ENCODE measurements at places on chromosomes 7 and 10. TPM values are rescaled to one million over a fixed set of nuclear protein-coding genes. Genes with fewer than 3 reads are reported as not detected.

PLAC9 gene
- total RNA-seq = not detected

MYOZ1 gene
- 2.6 TPM for total RNA-seq

DNA sequence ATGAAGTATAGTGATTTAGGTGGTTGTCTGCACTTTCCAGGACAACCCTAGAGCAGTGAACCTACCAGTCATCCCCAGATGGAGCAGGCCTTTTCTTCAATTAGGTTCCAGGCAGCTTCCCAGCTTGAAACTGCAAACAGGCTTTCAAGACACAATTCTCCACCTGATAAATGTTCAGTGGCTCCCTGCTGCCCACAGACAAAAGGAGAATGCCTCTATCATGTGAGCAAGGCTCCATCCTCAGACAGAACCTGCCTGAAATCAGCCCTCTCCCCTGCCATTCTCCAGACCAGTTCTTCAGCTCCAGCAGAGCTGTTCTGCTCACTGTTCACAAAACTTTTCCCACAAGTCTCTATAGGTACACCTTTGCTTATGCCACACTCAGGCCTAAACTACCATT is 22.1 kb downstream of the RELN start:
- no peaks in the 10 kb centered on the region for H3K4me1 ChIP-seq
- H3K27me3 ChIP-seq = no peaks in the 10 kb centered on the region
- no peaks in the 10 kb centered on the region for H3K36me3 ChIP-seq

SMNDC1 gene
- total RNA-seq = 27.9 TPM
